Activated CD4-positive, alpha-beta T cell treated with anti-CD3 and anti-CD28 coated beads for 4 hours (primary cell): ENCODE measurements at places on chromosomes 12 and 14.

DNA sequence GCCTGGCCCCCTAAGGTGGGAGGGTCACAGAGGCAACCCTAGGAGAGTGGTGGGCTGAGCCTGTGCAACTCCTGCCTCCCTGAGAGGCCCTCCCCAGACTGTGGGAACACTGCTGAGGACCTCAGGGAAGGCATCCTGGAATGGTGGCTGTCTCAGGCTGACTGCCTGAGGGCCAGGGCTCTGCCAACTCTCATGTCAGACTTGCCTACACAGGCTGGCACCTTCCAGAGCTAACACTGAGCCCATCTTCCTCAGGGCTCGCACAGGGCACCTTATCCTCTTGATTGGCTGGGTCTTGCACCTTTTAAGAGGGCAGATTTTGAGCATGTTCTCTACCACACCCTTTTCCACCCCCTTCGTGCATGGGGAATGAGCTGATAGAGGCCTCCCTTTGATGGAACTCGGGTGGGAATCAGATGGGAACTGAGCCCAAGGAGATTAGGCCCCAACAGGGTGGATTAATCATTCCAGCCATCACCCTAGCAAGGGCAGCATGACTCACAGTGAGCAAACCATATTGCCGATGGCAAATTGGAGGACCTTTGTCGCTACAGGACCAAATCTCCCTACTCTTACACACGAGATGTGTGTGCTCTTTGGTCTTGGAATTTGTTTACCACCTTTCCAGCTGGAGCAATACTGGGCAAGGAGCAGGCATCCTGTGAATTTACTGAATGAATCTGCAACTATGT is 702.8 kb downstream of the VRK1 start:
- no peak for DNase-seq

- DNase-seq: no peak
Observed at GRCh38 chr12:4032924-4033615, 159.9 kb upstream of the PARP11 start.

- DNase-seq: no peak
Observed at GRCh38 chr12:51947246-51947996, 4.1 kb upstream of the ACVR1B start.

DNA sequence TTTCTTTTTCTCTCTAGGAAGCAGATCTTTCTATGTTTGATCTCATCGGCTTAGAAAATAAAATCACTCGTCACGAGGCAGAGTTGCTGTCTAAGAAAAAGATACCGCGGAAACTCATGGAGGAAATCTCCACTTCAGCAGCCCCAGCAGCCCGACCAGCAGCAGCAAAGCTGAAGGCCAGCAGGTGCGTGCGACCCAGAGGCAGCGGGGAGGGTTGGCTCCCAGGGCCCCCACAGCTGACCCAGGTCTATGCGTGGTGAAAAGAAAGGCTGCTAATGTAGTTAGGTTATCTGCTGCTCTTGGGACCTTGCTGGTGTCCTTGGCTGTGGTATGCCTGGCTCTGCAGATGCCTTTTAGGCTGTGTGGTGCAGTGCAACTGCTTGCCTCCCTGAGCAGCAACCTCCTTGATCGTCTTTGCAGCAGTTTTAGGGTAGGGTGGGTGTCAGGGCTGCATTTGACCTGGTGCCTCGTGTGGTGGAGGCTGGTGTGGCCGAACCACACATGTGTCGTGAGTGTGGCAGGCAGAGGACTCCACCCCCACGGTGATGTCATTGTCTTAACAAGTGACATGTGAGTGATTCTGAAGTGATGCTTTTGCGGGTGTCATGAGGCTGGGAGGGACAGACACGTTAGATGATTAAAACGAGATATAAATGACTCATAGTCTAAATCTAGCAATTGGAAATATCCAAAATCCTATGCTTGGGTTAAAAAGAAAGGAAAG is 68.6 kb downstream of the EP400 start:
- no peak for DNase-seq

- no peak for DNase-seq
Observed at GRCh38 chr14:51967521-51967920, 21.8 kb upstream of the RTRAF start.

DNA sequence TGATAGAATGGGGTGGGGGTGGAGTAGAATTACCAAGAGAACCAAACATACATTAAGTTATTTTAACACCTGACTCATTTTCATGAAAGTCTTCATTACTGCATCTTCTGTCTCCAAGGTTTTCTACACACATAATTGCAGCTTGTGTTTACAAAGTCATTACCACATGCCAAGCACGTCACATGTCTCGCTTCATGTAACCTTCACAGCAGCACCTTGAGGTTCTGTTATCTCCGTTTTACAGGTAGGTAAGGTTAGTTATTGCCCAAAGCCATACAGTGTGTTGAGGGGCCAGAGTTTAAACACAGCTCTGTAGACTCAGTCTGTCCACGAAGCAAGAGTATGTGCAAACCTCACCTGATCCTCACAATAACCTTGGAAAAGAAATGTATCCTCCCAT is 64.3 kb upstream of the RBM19 start:
- no peak for DNase-seq

DNA sequence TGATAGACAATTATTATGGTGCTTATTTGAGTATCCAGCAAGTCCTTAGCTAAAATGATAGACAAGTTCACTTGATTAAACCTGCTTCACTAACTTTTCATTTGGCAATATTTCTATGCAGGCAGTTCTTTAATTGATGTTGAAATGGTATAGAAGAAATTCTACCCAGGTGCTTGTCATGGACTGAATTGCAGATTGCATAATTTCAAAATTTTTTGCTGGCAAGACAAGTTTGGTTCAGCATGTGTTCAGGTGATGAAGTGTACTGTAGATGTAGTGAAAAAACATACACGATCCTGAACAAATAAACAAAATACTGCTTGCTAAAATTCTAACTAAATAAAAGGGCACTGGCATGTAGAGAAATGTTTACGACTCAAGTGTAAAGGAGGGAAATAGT is 189.0 kb downstream of the FOXA1 start:
- no peak for DNase-seq

DNA sequence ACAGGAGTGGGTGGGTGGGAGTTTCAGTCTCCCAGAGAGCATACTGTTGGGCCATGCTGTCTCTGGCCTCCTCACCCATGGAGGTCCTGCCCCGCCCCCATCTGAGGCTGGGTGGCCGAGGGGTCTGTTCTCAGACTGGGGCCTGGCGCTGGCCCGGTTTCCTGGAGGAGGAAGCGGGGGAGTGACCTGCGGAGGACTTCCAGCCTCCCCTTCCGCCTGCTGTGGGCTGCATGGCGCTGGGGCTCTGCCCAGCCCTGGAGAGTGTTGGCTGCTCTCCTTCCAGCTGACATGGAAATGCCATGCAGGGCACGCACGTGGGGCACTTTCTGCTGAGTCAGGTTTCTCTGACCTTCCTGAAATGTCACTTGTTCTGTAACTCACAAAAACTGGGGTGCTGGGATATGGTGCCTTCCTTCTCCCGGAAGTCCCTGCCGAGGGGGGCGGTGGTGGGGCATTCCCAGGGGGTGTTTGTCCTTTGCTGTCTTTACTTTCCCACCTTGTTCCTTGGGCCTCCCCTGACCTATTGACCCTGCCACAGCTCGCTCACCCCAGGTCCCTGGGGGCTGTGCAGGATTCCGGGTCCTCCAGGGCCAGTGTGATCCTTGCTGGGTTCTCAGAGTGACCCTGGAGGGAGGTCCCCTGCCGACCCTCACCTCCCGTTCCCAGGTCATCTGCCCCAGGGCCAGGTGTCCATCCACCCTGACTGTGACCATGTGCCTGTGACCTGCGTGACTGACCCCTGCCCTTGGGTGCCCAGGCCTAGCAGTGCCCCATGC is 23.6 kb downstream of the PACS2 start:
- no peak for DNase-seq

GRCh38 chr12:93461503-93461902 is 5.8 kb upstream of the MRPL42 start:
- DNase-seq: no peak

- DNase-seq: no peak
Observed at GRCh38 chr14:54725998-54726397, 159.1 kb downstream of the SAMD4A start.

GRCh38 chr12:132543298-132544079 is 53.5 kb downstream of the FBRSL1 start:
- DNase-seq: no peak

DNA sequence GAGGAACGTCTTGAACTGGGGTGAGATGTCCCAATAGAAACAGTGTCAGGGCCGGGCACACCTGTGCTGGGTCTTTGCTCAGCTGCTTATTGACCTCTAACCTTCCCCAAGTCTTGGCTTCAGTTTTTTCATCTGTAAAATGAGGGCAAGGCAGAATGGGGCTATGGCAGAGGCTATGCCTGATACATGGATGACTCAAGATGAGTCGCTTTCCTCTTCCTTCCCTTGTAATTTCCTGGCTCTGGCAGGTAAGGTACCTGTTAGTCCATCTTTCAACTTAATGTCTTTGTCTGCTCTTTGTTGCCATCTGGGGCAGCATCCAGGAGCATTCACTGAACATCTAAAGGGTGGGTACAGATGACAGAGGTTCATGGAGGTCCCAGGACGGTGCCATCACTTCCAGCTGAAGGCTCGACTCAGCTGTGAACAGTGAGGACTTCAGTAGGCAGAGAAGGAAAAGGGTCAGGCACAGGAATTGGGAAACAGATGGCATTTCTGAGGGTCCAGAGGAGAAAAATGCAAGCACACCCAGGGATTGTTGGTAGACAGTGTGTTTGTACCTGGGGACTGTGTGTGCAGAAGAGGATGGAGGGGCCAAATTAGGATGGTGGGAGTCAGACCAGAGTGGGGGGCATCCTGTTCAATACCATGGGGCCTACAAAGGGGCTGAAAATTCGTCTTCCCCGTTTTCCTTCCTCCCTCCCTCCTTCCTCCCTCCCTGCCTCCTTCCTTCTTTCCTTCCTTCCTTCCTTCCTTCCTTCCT is 268.3 kb downstream of the VRK1 start:
- no peak for DNase-seq

DNA sequence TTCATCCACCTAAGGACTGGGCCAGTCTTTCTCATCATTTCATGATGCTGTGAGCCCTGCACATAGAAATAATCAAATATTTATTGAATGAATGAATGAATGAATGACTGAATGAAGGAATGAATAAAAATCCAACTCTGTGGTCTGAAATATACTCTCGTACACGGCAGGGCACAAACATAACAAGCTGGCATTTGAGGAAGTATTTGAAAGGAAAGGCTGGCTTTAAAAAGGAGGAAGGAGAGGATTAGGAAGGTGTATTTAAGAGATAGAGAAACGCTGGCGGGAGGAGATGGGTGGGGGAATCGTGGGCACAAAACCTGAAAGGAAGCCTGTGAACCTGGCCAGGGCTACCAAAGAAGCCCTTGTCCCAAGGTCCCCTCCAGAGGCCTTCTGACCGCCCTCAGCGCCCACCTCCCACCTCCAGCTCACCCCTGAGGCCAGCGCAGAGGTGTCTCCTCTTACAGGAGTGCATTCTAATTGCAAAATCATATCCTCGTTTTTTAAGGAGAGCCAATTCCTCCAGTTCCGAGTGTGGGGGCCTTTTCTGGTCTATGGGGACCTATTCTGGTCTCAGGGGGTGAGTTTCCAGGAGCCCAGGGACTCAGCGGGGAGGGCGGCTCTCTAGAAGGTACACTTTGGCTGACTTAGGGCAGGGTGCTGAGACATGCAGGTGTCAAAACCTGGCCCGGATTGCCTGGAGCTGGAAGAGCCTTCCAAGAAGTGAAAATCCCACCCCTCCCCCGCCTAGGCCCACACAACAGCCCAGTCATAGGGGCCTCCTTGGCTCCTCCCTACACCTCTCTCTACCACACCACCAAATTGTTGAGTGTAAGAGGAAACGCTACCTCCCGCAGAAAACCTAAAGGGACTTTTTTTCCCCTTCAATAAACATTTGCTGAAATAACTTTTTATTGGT is 8.7 kb upstream of the JDP2 start:
- peak; percentile 14 for DNase-seq

- DNase-seq: no peak
Observed at GRCh38 chr14:105858676-105859025, 332.3 kb downstream of the TMEM121 start.

DNA sequence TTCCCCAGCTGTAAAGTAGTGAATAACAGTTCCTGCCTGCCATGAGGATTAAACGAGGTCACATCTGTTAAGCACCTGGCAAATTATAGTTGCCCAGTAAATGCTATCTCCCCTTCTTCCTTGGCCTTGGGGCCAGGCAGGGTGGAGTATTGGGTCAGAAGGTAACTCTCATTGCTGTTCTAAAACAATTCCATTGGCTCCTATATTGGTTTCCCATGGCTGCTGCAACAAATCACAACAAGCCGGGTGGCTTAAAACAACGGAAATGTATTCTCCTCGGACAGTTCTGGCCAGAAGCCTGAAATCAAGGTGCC is 31.9 kb downstream of the MMAB start:
- no peak for DNase-seq

- DNase-seq: no peak
Observed at GRCh38 chr12:70338531-70338930, 27.6 kb upstream of the KCNMB4 start.

GRCh38 chr14:65676361-65677014 is 264.0 kb downstream of the FUT8 start:
- no peak for DNase-seq

- no peak for DNase-seq
Observed at GRCh38 chr12:103462675-103463074, 33.1 kb downstream of the C12orf42 start.

GRCh38 chr12:58263816-58264215 is 322.4 kb downstream of the ATP23 start:
- no peak for DNase-seq

- no peak for DNase-seq
Observed at GRCh38 chr12:57731411-57732080, 7.0 kb downstream of the AGAP2 start.

DNA sequence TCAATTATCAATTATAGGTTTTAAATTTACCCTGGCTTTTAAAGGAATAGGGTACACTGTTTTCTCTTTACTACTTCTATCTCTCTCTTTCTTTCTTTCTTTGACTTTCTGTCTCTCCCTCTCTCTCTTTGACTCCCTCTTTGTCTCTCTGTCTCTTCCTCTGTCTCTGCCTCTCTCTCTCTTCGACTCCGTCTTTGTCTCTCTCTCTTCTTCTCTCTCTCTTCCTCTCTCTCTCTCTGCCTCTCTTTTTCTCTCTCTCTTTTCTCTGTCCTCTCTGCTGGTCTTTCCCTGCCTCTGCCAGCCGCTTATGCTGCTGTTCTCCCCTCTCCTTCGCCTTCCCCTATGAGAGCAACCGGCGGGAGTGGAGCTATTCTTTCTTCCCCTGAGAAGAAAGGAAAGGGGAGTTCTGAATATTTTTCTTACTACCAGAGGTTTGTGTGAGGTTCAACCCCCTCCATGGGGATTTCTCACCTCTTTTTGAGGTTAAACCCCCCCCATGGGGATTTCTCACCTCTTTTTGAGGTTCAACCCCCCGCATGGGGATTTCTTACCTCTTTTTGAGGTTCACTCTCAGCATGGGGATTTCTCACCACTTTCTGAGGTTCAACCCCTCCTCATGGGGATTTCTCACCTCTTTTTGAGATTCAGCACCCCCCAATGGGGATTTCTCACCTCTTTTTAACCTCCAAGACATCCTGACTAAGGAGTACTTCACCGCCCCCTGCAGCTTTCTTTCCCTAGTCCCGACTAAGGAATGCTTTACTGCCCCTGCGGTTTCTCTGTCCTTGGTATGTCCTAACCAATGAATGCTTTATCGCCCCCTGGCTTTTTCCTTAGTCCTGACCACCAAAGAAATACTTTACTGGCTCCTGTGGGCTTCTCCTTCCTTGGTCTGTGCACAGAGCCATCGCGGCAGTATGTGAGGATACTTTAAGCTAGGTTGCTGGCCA is 27.4 kb upstream of the DDHD1 start:
- DNase-seq: peak; percentile 36
